ENCODE measurements at places on chromosomes 5 and 9. TPM values are rescaled to one million over a fixed set of nuclear protein-coding genes. Genes with fewer than 3 reads are reported as not detected.
A peak's percentile ranks its signal among the peaks of the same experiment; 100 is the strongest.

Gene SIL1
- total RNA-seq: 27.0 TPM

Gene ENHO
- not detected for total RNA-seq

DNA sequence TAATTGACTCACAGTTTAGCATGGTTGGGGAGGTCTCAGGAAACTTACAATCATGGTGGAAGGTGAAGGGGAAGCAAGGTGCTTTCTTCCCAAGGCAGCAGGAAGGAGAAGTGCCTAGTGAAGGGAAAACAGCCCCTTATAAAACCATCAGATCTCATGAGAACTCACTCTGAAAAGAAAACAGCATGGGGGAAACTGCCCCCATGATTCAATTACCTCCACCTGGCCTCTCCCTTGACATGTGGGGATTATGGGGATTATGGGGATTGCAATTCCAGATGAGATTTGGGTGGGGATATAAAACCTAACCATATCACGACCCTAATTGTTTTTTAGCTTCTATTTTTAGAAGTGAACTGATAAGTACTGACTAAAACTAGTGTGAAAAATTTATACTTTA, 1377.5 kb upstream of the DMAC1 start:
- no peaks in the 10 kb centered on the region for H3K36me3 ChIP-seq
- no peak overlapping the region for H3K4me3 ChIP-seq
- ATAC-seq: no peak
- no peaks in the 10 kb centered on the region for H3K27me3 ChIP-seq
- no peaks in the 10 kb centered on the region for H3K4me1 ChIP-seq

DNA sequence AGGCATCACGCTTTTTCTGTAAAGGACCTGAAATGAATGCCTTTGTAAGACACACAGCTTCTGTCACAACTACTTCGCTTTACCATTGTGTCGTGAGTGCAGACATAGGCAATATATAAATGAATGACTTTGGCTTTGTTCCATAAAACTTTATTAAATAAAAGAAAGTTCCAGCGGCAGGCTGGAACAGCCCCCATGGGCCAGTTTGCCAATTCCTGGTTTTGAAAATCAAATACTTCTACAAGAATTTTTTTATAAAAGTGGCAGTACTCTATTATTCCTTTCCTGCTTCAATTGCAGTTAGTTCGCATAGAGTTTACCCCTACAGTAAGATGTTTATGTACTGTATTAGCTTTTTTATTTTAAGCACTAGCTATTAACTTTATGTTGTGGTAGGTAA, 53.7 kb downstream of the SRFBP1 start:
- peaks cover 17% of the 10 kb centered on the region for H3K4me1 ChIP-seq
- H3K27ac ChIP-seq: no peak overlapping the region
- H3K4me3 ChIP-seq: no peak overlapping the region
- peaks cover 17% of the 10 kb centered on the region for H3K36me3 ChIP-seq
- no peak for ATAC-seq

DNA sequence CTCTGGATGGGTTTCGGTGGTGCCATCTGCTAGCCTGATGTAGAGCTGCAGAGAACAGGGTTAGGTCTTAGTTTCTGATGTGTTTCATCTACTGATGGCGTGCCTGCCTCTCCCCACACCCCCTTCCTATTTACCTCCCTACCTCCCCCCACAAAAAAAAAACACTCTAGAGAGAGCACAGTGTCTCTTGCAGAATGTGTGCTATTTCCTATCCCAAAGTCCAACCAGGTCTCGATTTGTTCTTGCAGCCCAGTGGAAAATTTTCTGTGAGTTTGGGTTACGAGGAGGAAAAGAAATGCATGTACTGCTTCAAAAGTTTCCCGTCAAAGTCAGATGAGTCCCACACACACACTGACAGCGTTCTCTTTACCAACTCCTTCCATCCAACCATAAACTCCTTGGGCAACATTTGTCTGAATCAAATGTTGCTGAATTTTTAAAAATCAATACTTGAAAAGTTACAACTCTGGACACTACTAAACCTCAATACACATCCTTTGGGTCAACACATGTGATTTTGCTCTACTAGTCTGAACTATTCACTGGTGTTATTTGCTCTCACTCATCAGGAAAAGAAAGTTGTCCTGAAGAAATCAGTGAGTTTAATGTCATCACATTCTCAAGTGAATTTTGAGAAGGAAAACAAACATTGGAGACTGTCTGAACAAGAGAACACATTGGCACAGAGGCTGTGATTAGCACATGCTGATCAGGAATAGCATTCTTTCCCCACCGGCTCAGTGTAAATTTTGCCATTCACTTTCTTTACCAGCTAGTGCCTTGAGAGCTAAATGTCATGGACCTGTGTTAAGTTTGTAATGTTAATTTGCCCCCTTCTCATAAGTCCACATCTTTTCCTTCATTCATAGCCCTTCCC, 84.1 kb downstream of the MAMDC2 start:
- H3K27me3 ChIP-seq: no peaks in the 10 kb centered on the region
- H3K4me1 ChIP-seq: no peaks in the 10 kb centered on the region
- H3K36me3 ChIP-seq: no peaks in the 10 kb centered on the region
- no peak overlapping the region for H3K27ac ChIP-seq

Gene HAND1
- total RNA-seq: not detected

GRCh38 chr9:136860529-136860928, 5.6 kb downstream of the EDF1 start:
- H3K27ac ChIP-seq: no peak overlapping the region
- peaks cover 47% of the 10 kb centered on the region for H3K36me3 ChIP-seq
- no peaks in the 10 kb centered on the region for H3K4me1 ChIP-seq
- ATAC-seq: no peak
- no peaks in the 10 kb centered on the region for H3K27me3 ChIP-seq

GRCh38 chr5:41707853-41708603, 162.2 kb downstream of the OXCT1 start:
- no peak overlapping the region for H3K4me3 ChIP-seq
- no peaks in the 10 kb centered on the region for H3K4me1 ChIP-seq
- H3K27me3 ChIP-seq: peaks cover 7% of the 10 kb centered on the region
- no peaks in the 10 kb centered on the region for H3K36me3 ChIP-seq

GRCh38 chr5:43802119-43802518, 199.1 kb downstream of the NNT start:
- no peak overlapping the region for H3K27ac ChIP-seq
- H3K36me3 ChIP-seq: no peaks in the 10 kb centered on the region
- ATAC-seq: no peak

Gene FOXD4L6
- not detected for total RNA-seq

DNA sequence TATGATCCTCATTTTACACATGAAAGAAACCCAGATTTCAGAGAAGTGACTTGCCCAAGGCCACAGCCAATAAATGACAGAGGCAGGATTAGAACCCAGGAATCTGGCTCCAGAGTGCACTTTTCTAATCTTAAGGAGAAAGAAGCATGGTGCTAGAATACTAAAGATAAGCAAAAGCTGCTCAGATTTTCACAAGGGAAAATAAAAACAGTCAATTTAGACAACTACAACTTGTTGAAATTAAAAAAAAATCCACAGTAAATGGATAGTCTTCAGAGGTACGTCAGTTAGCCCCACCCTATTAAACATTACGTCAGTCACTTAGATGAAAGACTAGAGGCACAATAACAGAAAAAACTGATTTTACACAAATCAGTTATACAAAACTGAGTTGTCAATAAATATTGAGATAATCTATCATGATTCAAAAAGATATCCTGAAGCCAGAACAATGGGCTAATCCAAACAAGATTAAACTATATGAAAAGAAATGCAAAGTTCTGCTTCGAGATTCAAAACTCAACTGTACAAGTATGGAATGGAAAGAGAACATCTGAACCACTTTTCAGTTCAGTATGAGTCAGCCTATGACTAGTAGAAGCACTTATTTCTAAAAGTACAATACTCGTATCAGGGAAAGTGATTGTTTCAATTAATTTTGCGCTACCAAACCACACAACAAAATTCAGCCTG, 9.3 kb downstream of the TMEM245 start:
- H3K4me1 ChIP-seq: peaks cover 46% of the 10 kb centered on the region
- H3K4me3 ChIP-seq: peak overlapping the region; percentile 65
- H3K27ac ChIP-seq: peak overlapping the region; percentile 69
- H3K27me3 ChIP-seq: no peaks in the 10 kb centered on the region
- peak; percentile 82 for ATAC-seq

Gene TSSK1B
- not detected for total RNA-seq

DNA sequence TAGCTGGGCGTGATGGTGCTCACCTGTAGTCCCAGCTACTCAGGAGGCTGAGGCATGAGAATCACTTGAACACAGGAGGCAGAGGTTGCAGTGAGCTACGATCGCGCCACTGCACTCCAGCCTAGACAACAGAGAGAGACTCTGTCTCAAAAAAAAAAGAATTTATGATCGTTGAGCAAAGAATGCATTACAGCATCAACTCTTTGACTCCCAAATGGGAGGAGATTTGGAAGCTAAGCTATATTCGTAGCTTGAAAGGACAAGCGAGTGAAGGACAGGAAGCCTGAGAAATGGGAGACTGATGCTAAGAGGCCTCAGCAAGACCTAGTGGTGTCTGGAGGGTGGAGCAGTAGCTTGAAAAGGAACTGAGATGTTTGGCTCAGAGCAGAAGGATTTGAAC, 10.3 kb upstream of the CCIN start:
- peaks cover 15% of the 10 kb centered on the region for H3K36me3 ChIP-seq
- no peaks in the 10 kb centered on the region for H3K27me3 ChIP-seq
- no peak overlapping the region for H3K4me3 ChIP-seq
- peak overlapping the region; percentile 44 for H3K27ac ChIP-seq
- ATAC-seq: no peak

Gene GMCL2
- not detected for total RNA-seq

DNA sequence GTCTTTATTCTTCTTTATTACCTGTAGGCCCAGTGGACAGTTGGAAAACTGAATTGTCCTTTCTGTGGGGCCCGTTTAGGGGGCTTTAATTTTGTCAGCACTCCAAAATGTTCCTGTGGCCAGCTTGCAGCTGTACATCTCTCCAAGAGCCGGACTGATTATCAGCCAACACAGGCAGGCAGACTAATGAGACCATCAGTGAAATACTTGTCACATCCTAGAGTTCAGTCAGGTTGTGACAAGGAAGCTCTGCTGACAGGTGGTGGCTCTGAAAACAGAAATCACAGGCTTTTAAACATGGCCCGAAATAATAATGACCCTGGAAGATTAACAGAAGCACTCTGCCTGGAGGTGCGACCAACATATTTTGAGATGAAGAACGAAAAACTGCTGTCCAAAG, 47.9 kb downstream of the RNF180 start:
- no peak for ATAC-seq
- H3K36me3 ChIP-seq: no peaks in the 10 kb centered on the region
- H3K27me3 ChIP-seq: peaks cover 3% of the 10 kb centered on the region
- no peak overlapping the region for H3K4me3 ChIP-seq
- no peak overlapping the region for H3K27ac ChIP-seq

Gene TNC
- total RNA-seq: not detected

DNA sequence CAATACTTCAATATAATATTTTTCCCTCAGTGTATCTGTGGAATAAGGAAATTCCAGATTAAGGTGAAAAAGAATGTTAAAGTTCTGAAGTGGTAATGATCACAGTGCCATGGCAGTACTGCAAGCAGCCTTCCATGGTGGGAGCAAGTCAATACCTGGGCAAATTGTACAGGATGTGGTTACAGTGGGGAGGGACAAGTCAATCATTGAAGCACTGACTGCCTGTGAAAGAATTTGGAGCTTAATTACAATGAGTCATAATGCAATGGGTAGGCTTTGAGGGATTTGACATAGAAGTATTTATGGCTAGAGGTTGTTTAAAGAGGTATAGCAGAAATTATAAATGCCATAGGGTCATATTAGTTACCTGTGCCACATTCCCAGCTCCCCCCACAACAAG, 786.5 kb upstream of the ACO1 start:
- H3K4me1 ChIP-seq: peaks cover 4% of the 10 kb centered on the region
- peak; percentile 38 for ATAC-seq
- H3K4me3 ChIP-seq: no peak overlapping the region

Gene LEAP2
- total RNA-seq: 1.8 TPM

GRCh38 chr5:10293907-10294662, 13.6 kb downstream of the CMBL start:
- peaks cover 8% of the 10 kb centered on the region for H3K27me3 ChIP-seq
- no peak overlapping the region for H3K4me3 ChIP-seq
- H3K27ac ChIP-seq: no peak overlapping the region
- no peaks in the 10 kb centered on the region for H3K36me3 ChIP-seq
- H3K4me1 ChIP-seq: no peaks in the 10 kb centered on the region

- no peak for ATAC-seq
- no peaks in the 10 kb centered on the region for H3K4me1 ChIP-seq
- H3K27me3 ChIP-seq: peaks cover 3% of the 10 kb centered on the region
Measured at GRCh38 chr5:153893817-153894216, 144.9 kb downstream of the FAM114A2 start.

DNA sequence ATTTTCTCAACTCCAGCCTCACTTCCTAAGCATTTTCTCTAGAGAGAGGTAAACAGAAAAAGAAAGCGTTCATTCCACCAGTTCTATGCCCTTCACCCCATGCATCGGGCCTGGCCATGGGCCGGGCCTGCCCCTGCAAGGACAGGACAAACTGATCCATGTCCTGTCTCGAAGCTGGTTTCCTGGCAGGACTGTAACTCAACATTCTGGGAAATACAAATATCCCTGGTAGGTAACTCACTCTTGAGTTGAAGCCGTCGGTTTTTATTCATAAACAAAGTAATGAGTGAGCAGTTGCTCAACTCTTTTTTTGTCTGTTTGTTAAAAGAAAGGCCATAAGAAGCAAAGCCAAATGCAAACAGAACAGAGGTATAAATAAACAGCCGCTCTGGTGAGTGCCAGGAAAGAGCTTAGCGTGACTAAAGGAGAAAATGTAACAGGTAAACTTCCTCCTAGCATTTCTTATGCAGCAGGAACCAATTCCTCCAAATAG, 64.4 kb upstream of the DNAH5 start:
- no peak for ATAC-seq
- H3K27me3 ChIP-seq: peaks cover 34% of the 10 kb centered on the region
- H3K36me3 ChIP-seq: no peaks in the 10 kb centered on the region
- H3K4me3 ChIP-seq: no peak overlapping the region
- H3K27ac ChIP-seq: no peak overlapping the region
- no peaks in the 10 kb centered on the region for H3K4me1 ChIP-seq

DNA sequence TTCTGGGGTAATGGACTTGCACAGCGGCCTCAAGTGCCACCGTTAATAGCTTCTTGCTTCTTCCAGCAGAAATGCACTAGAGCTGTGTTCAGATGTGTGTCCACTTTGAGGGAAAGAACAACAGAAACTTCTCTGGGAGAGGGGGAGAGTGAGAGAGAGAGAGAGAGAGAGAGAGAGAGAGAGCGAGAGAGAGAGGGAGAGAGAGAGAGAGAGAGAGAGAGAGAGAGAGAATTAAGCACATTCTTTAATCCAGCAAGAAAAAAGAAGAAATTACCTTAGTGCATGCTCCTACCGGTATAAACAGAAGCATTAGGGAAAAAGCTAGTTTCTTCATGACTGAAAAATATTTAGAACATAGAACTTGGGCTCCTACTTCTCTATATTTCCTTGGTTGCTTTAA, 418.8 kb downstream of the MAN2A1 start:
- H3K36me3 ChIP-seq: no peaks in the 10 kb centered on the region
- H3K4me1 ChIP-seq: no peaks in the 10 kb centered on the region
- peaks cover 20% of the 10 kb centered on the region for H3K27me3 ChIP-seq
- no peak overlapping the region for H3K27ac ChIP-seq
- H3K4me3 ChIP-seq: no peak overlapping the region

DNA sequence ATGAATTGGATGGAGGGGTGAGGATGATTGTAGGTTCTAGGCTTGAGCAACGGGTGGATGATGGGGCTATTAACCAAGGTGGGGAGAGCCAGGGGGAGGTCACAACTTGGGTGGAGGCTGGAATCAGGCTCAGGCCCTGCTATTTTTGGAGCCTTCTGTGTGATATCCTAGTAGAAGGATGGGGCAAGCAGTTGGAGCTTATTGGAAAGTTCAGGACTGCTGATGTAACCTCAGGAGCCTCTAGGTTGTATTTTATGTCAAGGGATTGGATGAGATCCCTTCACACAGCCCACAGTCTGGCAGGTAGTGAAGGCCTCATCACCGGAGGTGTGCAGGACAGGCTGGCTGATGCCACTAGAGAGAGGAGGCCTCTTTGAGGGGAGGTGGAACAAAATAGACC, 11.2 kb upstream of the RPS14 start:
- ATAC-seq: no peak
- no peak overlapping the region for H3K4me3 ChIP-seq
- no peaks in the 10 kb centered on the region for H3K36me3 ChIP-seq
- no peaks in the 10 kb centered on the region for H3K27me3 ChIP-seq
- H3K4me1 ChIP-seq: peaks cover 6% of the 10 kb centered on the region
